ENCODE measurements at places on chromosomes 12 and 14.

- no peak for DNase-seq
Observed at GRCh38 chr14:100015251-100015655, 50.0 kb upstream of the EVL start.

GRCh38 chr12:131471271-131471905, 239.5 kb upstream of the SFSWAP start:
- no peak for DNase-seq

GRCh38 chr12:96048393-96048969, 13.1 kb upstream of the LTA4H start:
- DNase-seq: no peak

GRCh38 chr12:27048822-27049752, 26.7 kb downstream of the MED21 start:
- DNase-seq: no peak

- DNase-seq: peak; percentile 10
Observed at GRCh38 chr12:89663577-89664357, 44.9 kb downstream of the ATP2B1 start.

DNA sequence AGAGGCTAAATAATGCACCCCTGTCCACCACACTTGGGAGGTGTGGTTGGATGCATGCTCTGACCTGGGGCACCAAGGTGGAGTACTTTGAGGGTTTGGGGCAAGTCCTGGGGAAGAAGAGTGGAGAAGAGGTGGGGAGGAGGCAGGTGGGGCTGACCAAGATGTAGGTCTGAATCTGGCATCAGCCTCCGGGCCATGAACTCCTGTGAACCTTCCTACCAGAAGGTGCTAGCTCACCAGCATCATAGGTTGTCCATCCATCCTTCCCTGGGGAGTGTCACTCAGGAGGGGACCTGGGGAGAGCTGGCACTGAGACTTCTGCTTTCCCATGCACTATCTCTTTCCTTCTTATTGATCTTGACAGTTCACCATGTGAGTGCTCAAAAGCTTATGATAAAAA, 13.6 kb upstream of the EMP1 start:
- no peak for DNase-seq

DNA sequence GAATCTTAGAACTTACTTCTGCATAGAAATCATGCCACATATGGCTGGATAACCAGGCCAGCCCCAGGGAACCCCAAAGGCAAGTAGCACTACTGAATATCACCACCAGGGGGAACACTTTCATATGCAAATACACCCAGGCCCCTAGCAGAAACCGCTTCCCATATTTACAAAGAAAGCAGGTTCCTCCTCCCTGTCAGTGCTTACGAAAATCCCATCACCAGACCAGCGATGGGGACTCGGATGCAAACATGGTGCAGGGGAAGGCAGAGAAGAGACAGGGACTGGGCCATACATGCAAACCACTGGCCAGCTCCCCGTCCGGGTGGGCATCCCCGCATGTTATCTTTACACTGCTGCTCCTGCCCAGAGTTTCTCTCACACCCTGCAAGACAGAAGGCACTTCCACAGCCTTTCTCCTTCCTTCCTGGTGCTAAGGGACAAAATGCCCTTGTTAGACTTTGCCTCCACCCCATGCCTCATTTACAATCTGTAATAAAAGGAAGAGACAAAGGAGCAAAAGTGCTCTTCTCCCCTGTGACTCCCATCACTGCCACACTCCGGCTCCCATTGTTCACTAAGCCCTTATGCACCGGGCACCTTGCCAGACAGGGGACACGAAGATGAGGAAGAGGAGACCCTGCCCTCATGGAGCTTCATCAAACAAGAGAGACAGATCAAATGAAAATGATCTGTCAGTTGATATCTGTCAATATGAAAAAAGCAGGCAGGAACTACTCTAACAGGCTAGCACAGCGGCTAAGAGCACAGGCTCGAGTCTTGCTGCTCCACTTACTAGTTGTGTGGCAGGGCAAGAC, 62.3 kb downstream of the PTPN21 start:
- peak; percentile 52 for DNase-seq

DNA sequence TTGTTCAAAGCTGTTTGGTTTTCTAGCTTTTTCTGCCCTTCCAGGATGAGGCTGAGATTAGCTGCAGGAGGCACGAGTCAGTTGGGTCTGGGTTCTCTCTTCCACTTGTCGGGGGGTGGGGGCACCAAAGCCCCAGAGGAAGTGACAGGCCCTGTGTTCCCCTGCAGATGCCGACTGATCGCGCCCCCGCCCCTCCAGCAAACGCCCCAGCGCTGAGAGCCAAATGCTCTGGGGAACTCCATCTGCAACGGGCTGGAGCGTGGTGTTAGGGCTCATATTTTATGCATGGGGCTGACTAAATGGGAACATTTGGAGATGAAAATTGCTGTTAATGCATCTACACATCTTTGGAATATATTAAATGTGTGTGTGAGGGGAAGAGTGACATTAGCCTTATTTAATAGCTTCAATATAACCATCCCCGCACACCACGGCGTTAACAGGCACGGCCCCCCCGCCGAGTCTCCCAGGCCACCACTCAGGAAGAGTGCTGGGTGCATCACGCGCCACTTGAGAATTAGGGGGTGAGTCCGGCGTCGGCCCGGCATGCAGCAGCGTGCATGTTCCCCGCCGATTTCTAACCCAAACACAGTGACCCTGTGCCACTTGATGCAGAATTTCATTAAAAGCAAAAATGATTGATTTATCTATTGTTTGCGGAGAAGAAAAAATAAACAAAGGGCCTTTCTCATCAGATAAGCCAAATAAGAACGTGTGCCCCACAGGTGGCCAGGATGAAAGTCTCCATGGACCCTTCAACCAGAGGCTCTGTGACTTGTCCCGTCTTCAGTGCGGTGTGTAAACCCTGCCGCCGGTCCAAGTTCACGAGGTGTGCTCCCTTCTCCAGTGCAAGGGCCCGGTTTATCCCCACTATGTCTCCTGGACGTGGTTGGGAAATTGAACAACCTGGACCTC, 165.0 kb upstream of the RTL1 start:
- no peak for DNase-seq

- no peak for DNase-seq
Observed at GRCh38 chr12:24014915-24015832, 65.7 kb upstream of the SOX5 start.

GRCh38 chr12:9634177-9634803, 26.6 kb upstream of the KLRB1 start:
- DNase-seq: peak; percentile 82

GRCh38 chr14:60212503-60213371, 36.3 kb upstream of the PPM1A start:
- DNase-seq: no peak

GRCh38 chr14:102085948-102086708, 716 bp downstream of the HSP90AA1 start:
- peak; percentile 50 for DNase-seq

DNA sequence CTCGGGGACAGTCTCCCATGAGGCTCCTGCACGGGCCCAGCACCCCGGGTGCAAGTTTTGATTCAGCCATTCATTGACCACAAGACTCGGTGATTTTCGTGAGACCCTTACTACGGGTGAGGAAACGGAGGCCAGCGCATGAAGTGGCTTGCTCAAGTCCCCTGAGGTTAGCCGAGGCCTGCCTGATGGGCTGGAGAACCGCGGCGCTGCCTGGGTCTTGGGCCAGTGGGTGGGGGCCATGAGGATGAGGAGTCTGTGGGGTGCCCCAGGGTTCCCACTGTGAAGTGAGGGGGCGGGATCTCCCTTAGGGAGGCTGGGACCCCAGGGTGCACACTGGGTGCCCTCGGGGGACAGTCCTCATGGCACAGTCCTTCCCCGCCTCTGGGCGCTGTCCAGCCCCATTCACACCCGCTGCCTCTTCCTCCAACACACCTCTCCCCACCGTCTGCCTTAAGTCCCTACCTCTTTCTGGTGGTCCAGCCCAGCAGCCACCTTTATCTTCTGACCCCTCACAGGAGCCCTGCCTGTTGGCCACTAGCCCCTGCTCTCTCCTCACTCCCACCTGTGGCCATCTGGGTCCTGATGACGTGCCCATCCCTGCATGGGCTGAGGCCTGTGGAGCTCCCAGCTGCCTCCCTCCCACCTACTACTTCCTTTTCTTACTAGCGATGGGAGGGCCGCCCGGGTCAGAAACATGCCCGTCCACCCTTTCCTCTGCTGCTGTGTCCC, 16.3 kb downstream of the BEGAIN start:
- DNase-seq: no peak

- no peak for DNase-seq
Observed at GRCh38 chr12:90037740-90038139, 329.1 kb upstream of the ATP2B1 start.

GRCh38 chr12:95117178-95117599, 43.8 kb upstream of the NR2C1 start:
- peak; percentile 61 for DNase-seq

GRCh38 chr14:66249544-66249943, 236.6 kb upstream of the CCDC196 start:
- DNase-seq: no peak

GRCh38 chr14:64728106-64728505, 23.9 kb downstream of the PLEKHG3 start:
- no peak for DNase-seq

DNA sequence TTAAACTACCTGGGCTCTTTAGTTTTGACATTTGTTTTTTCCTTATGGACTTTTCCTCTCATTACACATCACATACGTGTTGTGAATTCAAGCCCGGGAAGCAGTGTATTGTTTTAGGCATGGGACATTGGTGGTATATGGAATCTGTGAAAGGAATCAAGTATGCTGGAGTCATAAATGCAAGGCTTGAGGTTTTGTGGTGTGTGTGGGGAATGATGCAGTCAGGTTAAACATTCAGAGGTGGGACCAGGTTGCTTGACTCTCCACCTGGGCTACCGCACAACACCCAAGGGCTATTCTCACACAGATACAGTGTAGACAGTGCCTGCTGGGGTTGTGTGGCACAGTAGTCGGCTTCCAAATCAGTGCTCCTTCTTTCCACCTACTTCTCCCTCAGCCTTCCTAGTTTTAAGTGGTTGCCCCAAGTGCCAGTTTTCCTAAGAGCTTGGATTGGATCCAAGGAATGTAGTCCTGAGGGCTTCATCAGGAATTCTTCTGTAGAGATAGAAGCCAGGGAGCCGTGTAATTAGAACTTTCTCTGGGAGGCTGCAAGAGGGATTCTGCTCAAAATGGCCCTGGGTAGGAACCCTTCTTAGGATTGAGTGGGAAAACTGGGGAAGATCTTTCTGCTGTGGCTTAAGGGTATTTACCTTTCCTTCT, 243.7 kb downstream of the C12orf75 start:
- DNase-seq: no peak

DNA sequence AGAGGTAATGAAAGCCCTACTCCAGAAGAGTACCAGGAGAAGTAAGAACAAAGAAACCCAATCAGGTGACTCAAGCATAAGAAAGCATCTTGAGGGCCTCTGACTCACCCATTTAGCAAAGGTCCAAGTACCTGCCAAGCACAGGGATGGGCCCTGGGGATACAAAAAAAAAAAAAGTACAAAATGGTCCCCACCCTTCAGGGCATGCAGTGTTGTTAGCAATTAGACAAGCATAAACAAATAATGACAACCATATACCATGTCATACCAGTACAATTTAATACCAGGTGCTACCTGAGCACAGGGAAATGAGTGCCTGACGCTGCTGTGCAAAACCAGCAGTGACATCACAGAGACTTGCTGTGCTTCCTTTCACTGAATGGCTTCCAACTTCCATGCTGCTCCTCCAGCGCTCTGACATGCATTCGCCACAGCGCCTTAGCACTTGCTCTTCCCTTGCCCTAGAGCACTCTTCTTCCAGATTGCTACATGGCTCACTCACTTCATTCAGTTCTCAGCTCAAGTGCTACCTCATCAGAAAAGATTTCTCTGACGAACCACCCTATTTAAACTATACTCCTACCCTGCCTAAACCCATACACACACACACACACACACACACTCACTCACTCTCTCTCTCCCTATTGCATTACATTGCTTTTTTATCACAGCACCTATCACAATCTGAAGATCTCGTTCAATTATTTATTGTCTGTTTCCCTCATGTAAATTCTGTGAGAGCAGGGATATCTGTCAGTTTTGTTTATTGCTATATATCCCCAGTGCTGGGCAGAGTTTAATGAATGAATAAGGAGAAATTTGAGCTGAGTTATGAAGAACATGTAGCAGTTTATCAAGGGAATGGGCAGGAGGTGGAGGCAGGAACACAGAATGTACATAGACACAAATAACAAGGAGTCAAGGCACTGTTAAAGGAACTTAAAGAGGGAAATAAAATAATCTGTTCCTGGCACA, 12.9 kb upstream of the EPS8 start:
- DNase-seq: no peak

DNA sequence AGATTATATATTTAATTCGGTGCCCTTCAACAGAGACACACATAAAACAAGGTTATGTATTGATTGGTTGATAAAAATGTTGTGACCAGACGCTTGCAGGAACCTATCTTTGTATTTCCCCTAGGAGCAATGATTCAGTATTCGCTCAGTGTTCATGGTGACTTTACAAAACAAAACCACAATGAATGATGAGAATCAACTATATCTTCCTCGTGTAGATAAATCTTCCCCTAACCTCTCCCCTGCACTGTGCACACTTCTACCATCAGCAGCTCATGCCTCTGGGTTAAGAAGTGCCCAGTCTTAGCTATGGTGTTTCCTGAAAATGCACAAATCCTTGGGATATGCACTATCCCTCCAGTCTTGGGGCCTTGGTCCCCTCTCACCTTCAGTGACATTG, 16.3 kb downstream of the RIN3 start:
- DNase-seq: no peak

GRCh38 chr12:123992118-123992825, 19.3 kb downstream of the ZNF664 start:
- DNase-seq: no peak

- DNase-seq: no peak
Observed at GRCh38 chr14:104202259-104203070, 64.1 kb downstream of the KIF26A start.

DNA sequence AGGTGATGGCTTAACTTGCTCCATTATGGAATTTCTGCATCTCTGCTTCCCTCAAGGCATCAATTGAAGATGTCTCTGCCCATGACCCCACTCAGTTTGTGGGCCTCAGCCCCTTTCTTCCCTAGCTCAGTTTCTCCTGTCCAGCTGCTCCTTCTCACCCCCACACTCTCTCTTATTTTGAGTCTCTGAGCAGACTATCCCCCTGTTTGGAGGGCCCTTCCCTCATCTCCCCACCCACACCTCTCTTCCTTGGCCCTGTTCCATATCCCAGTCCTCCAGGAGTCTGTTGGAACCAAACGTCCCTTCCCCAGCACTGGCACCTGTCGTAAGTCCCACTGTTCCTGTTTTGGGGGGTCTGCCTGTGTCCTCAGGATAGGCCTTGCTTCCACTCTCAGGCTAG, 8.3 kb upstream of the KRT1 start:
- no peak for DNase-seq

- DNase-seq: no peak
Observed at GRCh38 chr14:42715316-42715715, 1108.6 kb downstream of the LRFN5 start.

DNA sequence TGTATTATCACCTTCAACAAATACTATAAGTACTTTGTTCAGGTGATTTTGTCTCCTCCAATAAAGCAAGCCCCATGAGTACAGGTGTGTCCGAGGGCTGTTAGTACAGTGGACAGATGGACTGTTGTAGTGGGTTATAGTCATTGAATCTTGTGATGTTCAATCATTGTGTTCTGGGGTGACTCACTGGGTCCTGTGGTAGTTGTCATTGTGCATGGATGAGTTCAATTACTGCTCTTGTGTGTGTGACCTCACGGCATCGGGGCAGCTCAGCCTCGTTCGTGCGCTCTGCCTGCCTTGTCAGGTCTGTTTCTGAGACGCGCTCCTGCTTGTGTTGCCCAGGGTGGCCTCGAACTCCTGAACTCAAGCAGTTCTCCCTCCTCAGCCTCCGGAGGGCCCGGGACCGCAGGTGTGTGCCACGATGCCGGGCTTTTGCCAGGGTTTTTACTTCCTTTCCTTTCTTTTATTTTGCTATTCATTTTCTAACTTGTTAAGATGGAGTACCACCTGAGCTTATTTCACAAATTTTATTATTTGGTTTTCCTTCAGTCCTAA, 72.2 kb downstream of the DDX51 start:
- DNase-seq: no peak
